Activated naive CD4-positive, alpha-beta T cell treated with anti-CD3 and anti-CD28 coated beads, Interleukin-2, amount 10 ng/mL, durations not matched to agents 5 hours and 36 hours (primary cell): ENCODE measurements at places on chromosomes 7 and 10. TPM values are rescaled to one million over a fixed set of nuclear protein-coding genes. Genes with fewer than 3 reads are reported as not detected.

TMEM270 gene
- not detected for total RNA-seq

OGDHL gene
- total RNA-seq: 0.10 TPM

AGR2 gene
- total RNA-seq: not detected

IFIT3 gene
- 3.6 TPM for total RNA-seq

PPP1R17 gene
- not detected for total RNA-seq

GDF2 gene
- total RNA-seq: not detected

DDC gene
- not detected for total RNA-seq

DOCK1 gene
- total RNA-seq: not detected

FXYD4 gene
- not detected for total RNA-seq

ELN gene
- 1.1 TPM for total RNA-seq

PRLHR gene
- not detected for total RNA-seq

FAM131B gene
- total RNA-seq: 0.55 TPM

PSMA2 gene
- total RNA-seq: 111 TPM

FAM107B gene
- total RNA-seq: 189 TPM
